Suppressor macrophage (primary cell): ENCODE measurements at places on chromosomes 11 and 22.
A peak's percentile ranks its signal among the peaks of the same experiment; 100 is the strongest.

DNA sequence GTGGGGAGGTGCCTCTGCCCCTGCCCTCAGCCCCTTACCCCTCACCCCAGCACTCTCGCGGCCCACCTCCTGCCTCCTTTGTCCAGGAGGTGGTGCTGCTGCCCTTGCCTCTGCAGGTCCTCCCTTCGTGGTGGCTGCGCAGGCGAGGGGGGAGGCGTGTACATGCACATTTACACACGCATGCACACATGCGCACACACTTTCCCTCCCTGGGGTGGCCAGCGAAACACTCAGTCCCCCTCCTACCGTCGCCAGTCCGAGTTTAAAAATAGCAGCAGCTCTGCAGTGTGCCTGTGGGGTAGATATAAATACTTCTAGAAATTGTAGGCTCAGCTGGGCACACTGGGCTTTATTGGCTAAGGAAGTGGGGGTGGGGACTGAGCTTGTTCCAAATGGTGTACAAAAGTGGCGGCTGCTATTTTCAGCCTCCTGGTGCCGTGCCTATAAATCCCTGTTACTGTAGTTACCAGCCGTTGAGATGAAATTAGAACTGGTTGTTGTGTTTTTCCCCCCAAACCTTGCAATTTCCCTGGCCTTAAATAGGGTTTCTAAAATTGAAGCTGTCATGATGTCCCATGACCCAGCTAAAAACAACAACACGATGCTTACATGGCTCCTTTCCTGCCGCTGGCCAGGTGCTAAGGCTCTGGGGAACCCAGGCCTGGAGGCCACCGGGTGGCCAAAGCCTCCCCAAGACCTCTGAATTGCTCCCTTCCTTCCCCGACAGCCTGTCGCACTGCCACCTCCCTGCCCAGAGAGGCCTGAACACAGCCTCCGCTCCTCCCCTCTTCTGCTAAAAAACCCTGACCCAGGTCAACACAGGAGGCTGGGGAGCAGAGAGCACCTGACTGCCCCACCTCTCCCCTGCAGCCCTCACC is 12.4 kb downstream of the PICK1 start:
- DNase-seq: no peak

- DNase-seq: peak; percentile 77
These were observed 2.3 kb downstream of the RASL10A start for GRCh38 chr22:29313126-29313575.

- no peak for DNase-seq
These were observed 3.9 kb downstream of the TENM4 start for GRCh38 chr11:79436919-79437277.

- DNase-seq: peak; percentile 26
These were observed 877 bp downstream of the ALG9 start for GRCh38 chr11:111870522-111870885.

DNA sequence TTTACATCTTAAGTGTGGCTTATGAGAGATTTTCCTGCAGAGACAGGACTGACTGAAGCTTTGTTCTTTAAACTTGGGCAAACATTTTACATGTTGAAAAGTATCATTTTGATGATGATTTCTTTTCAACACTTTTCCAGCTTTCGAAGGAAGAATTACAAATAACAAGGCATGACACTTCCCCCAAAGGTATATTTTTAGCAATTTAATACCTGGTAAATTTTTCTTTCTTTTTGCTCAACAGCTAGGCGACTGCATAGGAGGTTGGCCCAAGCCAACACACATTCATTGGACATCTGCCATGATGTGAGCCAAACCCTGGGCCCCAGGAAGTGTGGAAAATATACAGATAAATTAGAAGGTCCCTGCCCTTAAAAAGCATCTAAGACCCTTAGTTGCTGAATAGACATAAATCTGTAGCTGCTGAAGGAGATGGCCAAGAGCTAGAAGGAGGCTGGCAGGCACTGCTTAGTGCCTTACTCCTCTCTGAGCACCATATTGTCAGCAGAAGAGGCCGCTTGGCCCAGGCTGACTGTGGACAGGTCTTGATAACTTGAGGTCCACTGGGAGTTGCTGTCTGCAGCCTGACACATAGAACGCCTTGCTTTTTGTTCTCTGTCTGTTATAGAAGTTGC is 53.3 kb upstream of the CD44 start:
- DNase-seq: no peak

- no peak for DNase-seq
These were observed 20.9 kb downstream of the TRPM5 start for GRCh38 chr11:2423157-2424025.

DNA sequence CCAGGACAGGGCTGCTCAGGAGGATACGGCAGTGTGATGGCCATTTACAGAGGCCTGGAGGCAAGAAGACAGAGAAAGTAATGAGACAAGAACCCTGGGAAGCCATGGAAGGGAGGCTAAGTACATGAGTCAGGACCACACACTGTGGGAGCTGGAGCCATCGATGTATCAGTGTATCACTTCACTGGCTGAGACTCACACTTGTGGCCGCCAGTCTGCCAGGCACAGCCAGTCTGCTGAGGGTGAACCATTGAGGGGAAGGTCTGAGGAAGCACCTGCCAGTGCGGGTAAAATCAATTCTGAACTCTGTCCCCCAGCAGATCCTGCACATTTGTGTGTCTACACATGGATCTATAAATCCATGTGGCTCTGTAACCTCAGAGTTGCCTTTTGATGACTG is 195.6 kb downstream of the GRIK4 start:
- no peak for DNase-seq

GRCh38 chr22:23762842-23763578 is at the start of gene C22orf15:
TSS of gene C22orf15 (plus strand) at chr22:23762990. CDS start at chr22:23763307, 317 bp downstream.
- no peak for DNase-seq

DNA sequence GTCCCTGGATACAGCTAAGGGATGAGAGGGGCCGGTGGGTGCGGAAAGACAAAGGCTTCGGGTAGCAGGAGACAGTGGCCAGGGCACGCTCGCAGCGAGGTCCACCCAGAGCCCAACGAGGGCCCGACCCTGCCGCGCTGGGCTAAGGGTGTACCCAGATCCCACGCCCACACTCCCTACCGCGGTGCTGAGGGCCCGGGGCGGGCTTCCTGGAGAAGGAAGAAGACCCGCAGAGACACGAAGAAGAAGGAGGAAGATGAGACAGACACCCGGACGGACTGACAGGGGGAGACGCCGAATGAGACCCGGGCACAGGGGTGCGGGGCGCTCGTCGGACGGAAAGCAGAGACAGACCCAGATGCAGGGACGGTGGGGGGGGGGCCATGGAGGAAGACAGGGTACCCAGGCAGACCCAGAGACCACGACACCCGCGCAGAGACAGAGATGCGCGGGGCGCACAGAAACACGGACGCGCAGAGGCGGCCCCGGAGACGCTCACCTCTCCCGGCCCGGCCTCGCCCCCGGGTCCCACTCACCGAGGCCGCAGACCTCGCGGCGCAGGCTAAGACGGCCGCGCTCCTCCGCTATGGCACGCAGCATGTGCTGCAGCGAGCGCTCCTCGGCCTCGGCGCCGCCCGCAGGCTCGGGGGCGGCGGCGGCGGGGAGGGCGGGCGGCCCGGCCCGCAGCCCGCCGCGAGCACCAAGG is 437 bp downstream of the KIAA0930 start:
- DNase-seq: peak; percentile 84

DNA sequence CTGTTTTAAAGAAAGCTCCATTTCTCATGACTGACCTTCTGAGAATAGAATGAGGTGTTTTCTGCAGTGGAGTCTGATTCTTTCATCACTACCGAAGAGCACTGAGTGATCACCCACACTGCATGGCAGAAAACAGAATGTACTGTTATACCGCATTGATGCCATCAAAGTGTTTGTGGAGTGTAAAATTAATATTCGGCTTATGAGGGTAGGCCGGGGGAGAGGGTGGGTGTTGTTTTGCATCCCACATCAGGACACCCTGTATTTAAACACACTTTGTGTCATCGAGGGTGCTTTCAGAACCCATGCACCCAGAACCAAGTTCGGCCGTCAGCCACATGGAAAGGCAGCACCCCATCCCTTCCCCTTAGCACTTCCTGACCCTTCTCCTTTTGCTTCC is 41.3 kb upstream of the ETS1 start:
- DNase-seq: no peak

DNA sequence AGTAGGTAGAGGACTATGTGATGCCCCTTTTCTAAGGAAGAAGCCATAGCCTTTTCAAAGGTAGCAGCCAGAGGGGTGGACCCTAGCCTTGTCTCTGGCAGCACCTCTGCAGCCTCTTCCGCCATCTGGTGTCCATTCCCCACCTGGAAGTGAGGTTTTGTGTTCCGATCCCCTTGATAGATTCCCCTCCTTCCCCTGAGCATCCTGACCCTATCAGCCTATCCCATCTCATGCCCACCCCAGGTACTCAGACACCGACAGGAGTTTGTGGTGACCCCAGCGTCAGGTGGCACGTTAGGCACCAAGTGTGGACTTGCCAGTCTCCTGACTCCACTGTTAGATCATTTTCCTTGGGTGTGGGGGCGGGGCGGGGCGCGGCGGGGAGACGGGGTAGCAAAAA is 398 bp upstream of the FAM89B start:
- DNase-seq: no peak
